ENCODE measurements at places on chromosomes 7 and 10.

DNA sequence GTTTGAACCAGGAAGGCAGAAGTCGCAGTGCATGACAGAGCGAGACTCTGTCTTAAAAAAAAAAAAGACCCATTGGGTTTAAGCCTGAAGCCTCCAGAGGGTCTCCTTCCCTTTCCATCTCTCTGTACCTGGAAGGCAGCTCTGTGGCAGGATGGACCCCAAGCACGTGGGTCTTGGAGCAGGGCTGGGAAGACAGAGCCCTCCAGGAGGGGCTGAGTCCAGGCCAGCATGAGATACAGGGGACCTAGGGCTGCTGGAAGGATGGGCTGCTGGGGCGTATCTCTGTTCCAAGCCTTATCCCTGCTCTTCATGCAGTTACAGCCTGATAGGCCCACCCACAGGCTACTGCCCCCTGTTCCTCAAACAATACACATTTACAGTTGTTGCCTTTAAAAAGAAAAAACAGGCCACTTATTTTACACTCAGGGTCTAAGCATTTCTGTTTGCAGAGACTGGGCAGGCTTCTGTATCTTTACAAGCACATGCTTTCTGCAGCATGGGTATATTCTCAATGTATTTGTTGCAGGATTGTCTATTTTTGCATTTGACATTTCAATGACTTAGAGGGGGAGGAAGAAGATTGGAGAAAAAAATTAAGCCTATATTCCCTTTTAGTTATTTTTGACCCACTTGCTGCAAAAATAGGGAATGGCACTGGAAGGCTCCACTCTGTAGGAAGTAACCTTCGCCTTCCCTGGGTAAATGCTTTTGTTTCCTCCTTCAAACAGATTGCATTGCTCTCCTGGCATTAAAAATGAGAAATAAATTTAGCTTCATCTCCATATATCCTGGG is 60.1 kb downstream of the FAM171A1 start:
- DNase-seq = no peak

DNA sequence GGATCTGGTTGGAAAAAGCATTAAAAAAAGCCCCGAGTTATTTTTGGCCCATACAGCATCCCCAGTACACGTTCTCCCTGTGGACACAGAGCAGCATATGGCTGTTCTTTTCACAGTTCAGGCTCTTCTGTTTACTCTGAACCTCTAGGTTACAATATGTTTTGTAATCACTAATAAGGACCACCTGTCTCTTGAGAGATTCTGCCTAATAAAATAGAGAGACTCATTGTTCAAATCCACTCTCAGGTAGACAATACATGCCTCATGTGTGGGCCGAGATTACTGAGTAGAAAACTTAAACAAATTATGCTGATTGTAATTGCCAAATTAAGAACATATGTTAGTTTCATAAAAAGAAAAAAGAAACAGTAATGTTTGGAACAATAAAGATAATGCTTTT is 647.7 kb downstream of the GRM8 start:
- DNase-seq = no peak

- no peak for DNase-seq
Observed at GRCh38 chr10:1142596-1142995, 86.4 kb downstream of the WDR37 start.

GRCh38 chr7:137074391-137075030 is 206.1 kb downstream of the CHRM2 start:
- no peak for DNase-seq

- DNase-seq = no peak
Observed at GRCh38 chr7:33044986-33045385, 17.6 kb downstream of the NT5C3A start.

DNA sequence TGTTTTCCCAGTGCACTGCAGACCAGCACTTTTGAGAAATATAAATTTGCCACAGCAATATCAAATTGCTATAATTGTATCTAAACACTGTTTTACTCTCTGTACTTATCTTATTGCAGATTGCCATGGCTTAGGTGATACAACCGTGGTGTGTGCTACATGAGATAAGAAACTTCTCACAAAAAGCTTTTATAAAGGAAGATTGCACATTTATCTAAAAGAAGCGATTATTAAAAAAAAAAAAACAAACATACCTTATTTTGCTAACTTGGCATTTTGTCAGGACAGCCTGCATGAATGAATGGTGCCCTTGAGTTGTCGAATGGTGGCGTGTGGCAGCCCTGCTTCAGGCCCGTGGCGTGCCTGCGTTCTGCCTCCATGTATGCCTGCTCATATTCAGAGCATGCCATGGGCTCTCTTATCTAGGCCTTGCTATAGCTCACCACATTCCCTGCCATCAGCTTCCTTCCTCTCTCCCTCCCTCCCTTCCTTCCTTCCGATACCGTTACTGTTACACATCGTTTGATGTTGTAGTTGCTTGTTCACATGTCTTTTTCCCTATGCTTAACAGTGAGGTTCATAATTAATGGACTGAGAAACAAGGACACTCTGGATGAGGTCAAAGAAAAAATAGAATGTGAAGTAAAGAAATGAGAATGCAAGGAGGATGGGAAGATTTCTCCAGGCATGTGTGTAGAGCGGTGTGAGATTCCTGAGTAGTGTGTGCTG is 34.9 kb downstream of the PRKAR2B start:
- DNase-seq = no peak

- DNase-seq = no peak
Observed at GRCh38 chr7:101243646-101244374, 1.1 kb downstream of the FIS1 start.

DNA sequence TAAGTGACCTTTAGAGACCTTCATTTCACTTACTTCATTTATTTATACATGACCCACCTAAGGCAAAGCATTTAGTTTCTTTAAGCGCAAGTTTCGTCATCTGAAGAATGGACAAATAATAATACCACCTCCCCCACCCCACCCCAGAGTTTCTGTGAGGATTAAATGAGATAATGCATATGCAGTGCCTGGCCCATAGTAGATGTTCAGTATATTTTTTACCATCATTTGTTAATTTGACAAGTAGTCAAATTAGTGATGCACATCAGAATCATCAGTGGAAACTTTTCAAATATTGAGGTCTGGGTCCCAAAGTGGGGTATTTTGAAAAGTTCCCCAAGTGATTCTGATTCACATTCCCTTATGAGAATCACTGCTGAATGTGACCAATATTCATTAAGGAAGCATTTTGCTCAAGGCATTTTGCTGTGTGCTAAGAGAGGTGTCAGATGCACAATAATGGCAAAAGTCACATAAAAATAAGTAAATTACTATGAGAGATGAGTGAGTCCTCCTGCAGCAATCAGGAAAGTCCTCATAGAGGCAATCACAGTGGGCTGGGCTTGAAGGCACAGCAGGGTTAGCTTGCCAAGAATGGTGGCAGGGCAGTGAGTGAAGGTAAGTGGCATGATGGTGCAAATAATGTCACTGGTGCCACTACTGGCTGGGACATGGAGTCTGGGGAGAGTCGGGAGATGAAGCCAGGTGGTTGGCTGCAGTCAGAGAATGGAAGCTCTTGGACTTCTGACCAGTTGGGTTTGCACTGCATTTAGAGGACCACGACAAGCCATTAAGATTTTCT is 244.1 kb downstream of the PTEN start:
- no peak for DNase-seq
